ENCODE measurements at places on chromosomes 7 and 10.

DNA sequence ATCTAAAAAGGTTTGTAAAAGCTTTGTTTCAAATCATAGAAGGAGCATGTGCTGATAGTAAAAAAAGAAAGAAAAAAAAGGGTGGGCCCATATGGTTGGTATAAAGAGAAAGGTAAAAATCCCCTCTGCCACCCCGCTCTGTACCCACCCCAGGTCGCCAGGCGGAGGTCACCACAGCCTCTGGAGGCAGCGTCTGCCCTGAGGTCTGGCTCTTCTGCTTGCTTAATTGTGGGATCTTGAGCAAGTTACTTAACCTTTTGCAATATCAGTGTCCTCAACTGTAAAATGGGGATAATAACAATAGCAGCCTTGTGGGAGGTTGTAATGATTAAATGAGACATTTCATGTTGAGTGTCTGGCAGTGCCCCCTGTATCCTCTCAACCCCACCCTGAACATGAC lies 10.7 kb upstream of the PCBD1 start:
- DNase-seq, result no peak

- DNase-seq, result no peak
These were observed 101.6 kb upstream of the INSIG1 start for GRCh38 chr7:155195939-155196523.

- no peak for DNase-seq
These were observed 522.8 kb upstream of the POM121L12 start for GRCh38 chr7:52512656-52513055.

DNA sequence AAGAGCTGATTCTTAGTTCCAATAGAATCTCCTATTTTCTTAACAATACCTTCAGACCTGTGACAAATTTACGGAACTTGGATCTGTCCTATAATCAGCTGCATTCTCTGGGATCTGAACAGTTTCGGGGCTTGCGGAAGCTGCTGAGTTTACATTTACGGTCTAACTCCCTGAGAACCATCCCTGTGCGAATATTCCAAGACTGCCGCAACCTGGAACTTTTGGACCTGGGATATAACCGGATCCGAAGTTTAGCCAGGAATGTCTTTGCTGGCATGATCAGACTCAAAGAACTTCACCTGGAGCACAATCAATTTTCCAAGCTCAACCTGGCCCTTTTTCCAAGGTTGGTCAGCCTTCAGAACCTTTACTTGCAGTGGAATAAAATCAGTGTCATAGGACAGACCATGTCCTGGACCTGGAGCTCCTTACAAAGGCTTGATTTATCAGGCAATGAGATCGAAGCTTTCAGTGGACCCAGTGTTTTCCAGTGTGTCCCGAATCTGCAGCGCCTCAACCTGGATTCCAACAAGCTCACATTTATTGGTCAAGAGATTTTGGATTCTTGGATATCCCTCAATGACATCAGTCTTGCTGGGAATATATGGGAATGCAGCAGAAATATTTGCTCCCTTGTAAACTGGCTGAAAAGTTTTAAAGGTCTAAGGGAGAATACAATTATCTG lies 1.6 kb downstream of the LRRTM3 start:
- no peak for DNase-seq

DNA sequence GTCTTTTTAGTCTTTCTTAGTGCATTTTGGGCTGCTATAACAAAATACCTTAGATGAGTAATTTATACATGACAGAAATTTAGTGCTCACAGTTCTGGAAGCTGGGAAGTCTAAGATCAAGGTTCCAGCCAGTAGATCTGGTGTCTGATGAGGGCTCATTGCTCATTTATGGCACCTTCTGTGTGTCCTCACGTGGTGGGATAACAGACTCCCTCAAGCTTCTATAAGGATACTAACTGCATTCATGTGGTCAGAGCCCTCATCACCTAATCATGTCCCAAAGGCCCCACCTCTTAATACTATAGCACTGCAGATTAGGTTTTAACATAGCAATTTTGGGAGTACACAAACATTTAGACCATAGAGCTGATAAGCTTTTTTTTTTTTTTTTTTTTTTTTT lies 80.4 kb downstream of the ZNRF2 start:
- no peak for DNase-seq

GRCh38 chr7:142647749-142648148 lies 101.5 kb upstream of the PRSS1 start:
- DNase-seq, result no peak

- no peak for DNase-seq
These were observed 321.2 kb downstream of the PTPRN2 start for GRCh38 chr7:158266426-158266816.

DNA sequence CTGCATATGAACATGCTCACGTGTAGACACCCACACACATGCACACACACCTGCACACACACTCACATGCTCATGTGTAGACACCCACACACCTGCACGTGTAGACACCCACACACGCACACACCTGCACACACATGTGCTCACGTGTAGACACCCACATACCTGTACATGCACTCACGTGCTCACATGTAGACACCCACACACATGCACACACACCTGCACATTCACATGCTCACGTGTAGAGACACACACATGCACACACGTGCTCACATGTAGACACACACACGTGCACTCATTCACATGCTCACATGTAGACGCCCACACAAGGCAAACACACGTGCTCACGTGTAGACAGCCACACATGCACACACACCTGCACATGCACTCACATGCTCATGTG lies 275.8 kb downstream of the PTPRN2 start:
- DNase-seq, result no peak

DNA sequence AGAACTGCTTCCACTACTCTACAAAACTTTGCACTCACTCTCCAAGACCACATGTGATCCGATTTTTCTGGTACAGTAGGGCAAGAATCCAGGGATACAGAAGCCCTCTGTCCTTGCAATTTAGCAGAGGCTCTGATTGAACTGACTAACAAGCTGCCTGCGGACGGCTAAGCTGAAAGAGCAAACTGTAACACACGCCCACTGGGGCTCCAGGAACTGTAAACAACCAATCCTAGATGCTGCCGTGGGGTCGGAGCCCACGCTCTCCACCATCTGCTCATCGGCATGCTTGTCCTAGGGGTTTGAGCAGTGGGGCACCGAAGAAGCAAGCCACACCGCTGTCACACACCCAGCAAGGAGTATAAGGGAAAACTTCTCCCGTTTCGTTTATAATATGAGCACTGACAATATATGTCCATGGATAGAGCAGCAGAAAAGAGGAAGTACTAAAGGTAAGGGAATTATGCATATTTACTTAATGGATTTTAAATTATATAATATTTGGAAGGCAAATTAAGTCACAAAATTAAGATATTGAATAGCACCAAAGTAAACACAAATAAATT lies 634.4 kb upstream of the POT1 start:
- DNase-seq, result no peak

GRCh38 chr10:90062786-90063185 lies 361.4 kb downstream of the KIF20B start:
- no peak for DNase-seq
